Karpas-422 (cell line): ENCODE measurements at places on chromosomes 11 and 22.

- DNase-seq, result no peak
These were observed 251 bp upstream of the UQCC3 start for GRCh38 chr11:62671236-62671607.

DNA sequence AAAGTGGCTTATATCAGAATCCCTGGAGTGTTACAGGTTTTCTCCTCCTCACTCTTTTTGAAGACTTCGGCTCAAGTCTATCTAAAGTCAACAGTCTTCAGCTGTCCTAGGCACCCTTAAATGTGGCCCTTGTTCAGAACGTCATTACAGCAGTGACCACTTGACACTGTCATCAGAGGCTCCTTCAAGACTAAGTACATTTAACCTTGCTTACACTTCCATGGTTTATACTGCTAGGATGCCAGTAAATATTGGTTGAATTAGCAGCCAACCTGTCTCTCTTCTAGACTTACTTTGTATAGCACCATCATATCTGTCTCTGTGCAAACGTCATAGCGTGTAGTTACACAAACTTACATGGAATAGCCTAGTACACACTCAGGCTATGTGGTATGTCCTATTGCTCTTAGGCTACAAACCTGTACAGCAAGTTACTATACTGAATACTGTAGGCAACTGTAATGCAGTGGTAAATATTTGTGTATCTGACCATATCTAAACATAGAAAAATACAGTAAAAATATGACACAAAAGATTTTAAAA is 13.3 kb upstream of the C11orf91 start:
- DNase-seq, result no peak

DNA sequence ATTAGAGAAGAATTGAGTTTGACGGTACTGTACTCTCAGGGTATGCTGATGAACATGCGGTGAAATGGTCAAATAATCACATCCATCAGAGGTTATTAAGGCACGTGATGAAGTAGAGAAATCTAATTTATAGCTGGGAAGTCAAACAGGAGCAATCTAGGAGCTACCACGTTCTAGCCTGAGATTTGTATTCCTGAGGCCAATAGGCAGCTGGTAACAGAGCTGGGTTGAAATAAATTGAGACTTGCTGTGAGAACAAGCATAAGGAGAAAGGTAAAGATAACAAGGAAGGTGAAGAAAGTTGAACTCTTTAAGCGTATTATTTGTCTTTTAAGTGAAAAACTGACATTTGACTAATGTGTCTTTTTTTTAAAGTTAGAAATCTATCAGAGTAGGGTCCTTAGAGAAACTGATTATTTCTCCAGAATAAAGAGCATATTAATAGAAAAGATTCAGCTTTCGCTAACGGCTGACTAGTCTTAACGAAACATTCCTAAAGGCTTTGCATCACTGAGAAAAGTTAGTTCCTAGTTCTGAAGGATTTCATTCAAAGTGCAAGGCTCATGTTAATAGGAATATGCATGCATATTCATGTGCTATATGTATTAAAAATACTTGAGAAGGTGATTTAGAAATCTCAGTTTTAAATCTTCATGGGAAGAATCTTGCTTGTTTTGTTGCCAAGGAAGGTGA is 5.2 kb upstream of the WEE1 start:
- peak; percentile 59 for DNase-seq

DNA sequence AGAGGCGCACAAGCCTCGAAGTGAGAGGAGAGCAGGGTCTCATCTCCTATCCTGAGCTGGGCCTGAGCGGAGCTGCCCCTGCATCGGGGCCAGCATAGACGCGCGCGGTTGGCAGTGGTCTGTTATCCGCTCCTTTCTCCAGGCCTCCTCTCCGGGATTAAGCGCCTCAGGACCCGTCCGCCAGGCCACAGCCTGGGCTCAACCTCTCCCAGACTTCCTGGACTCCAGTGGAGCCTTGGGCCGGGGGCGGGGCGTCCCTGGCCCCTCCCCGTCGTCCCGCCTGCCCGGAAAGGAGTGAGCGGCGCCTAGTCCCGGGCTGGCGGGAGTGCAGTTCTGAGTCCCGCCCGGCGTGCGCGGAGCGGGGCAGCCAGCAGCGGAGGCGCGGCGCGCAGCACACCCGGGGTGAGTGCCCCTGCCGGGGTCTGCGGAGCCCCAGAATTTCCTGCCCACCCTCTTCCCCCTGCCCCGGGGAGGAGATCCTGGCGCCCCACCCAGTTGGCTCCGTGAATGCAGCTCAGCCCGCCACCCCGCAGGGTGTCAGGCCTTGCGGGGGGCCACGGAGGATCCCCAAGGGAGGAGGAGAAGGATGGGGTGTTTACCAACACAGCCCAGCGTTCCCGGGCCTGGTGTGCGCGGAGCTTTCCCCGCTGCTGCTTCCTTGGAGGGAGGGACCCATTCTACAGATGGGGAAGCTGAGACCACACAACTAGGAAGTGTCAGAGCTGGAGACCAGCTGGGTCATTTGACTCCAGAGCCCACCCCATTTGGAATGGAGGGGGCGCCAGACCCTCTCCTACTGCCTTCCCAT is at the start of gene TCIRG1:
TCIRG1 (plus strand) TSS at position 308 of the 808 bp plus-strand sequence. CDS start 2,247 bp downstream, outside the sequence.
- DNase-seq, result peak; percentile 82

DNA sequence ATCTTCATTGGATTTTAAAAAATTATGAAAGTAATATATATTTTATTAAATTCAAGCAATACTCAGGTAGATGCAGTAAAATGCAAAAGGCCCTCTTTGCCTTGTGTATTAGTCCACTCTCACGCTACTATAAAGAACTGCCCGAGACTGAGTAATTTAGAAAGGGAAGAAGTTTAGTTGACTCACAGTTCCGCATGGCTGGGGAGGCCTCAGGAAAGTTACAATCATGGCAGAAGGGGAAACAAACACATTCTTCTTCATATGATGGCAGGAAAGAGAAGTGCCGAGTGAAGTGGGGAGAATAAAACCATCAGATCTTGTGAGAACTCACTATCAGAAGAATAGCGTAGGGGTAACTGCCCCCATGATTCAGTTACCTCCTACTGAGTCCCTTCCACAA is 130.8 kb downstream of the HIPK3 start:
- DNase-seq, result peak; percentile 48

DNA sequence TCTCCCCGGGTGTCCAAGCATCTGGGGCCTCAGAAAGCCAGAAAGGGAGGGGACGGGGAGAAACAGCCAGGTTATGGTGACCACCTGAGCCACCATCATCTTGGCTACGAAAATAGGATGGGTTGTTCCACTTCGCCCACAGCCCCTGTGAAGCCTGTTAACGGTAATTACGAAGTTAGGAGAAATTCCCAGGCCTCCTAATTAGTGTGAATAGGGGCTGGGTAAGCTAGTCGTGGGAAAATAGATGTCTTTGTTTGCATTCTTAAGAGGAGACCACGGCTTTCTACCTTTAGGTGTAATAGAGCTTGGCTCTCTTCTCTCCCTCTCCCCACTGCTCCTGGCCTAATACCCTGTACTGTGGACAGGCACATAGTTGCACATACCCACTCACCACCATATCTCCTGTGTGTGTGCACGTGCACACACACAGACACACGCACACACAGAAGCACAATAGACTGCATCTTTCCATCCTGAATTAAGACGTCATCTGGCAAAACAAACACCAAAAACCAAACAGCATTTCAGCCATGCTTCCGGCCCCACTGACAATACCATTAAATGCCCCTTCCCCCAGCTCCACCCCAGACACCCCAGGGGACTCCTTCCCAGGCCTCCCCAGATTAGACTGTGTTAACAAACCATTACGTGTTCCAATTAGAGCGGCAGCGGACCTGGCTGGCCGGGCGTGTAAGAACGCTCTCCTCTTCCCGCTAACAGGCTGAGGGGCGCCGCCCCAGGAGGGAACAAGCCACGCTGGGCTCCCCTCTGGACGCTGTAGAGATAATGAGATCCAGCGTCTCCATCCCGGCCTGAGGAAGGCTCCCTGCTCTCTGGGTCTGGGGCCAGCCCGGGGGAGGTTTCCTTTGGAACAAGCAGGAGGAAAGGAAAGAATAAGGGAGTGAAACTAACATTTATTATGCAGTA is 72.8 kb downstream of the TP53I11 start:
- DNase-seq, result no peak

- no peak for DNase-seq
These were observed 28.7 kb downstream of the TMPRSS6 start for GRCh38 chr22:37080838-37081237.

DNA sequence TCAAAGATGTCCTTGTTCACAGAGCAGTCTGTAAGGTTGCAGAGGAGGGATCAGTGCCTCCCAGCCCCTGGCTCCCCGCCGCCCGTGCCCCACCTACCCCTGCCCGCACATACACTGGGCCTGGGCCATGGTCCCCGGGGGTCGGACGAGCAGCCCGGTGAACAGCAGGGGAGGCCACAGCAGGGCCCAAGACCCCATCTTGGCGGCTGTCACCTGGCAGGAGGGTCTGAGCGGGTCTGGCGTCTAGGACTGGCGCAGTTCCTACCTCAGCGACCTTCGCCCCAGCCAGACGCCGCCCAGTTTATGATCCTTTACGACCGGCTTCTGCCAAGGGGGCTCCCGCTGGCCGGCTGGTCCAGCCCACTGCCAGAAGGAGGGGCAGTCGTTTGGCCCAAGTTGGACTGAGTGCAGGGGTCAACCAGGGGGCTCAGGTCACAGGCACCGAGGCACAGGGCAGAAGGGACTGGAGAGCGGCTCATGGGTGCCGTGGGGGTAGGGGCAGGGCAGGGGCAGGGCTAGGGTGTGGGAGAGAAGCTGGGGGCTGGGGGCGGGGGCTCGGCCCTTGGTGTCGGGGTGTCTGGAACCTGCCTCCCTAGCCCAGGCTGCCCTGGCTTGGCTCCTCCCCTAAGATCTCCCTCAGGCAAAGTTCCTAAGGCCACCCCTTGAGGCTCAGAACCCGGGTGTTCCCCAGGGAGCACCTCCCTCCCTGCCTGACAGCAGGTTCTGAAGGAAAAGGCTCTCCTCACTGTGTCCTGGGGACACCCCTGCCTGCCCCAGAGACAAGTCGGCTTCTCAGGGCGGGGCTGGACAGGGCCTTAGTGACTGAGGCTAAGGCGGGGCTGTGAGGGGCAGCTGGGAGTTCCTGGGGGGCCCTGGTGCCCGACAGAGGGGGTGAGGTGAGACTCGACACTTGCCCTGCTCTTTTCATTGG is at the start of gene CDHR5:
CDHR5 (minus strand) TSS at position 251 of the 931 bp plus-strand sequence; CDS start at position 198, 53 bp downstream.
- no peak for DNase-seq

GRCh38 chr22:36790648-36791047 is 14.7 kb upstream of the IFT27 start:
- DNase-seq, result no peak

DNA sequence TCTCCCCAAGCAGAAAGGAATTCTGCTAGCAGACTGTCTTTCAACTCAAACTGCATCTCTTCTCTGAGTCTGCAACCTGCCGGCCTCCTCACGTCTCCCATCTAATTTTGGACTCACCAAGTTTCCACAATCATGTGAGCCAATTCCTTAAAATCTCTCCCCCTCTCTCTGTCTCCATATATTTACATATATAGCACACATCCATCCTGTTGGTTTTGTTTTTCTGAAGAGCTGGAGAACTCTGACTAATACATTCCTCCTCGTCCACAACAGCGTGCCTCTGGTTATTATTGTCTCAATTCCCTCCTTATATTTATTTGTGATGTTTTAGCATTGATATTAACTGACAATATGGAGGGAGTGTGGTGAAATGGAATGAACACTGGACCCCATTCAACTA is 29.6 kb upstream of the FJX1 start:
- no peak for DNase-seq

DNA sequence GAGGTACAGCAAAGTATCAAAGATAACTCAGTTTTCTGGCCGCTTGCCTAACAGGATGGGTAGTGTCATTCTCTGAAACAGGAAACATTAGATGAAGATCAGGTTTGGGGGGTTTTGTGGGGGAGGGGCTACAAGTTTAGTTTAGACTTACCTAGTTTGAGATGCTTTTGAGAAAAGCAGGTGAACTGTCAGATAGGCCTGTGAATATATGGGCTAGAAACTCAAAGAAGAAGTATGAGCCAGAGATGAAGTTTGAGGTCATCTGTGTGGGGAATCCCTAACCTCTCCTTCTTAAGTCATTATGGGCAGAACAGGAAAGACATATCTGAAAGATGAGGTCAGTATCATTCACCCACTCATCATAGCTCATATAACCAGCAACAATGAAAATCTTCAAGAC is 11.9 kb downstream of the HOATZ start:
- no peak for DNase-seq

DNA sequence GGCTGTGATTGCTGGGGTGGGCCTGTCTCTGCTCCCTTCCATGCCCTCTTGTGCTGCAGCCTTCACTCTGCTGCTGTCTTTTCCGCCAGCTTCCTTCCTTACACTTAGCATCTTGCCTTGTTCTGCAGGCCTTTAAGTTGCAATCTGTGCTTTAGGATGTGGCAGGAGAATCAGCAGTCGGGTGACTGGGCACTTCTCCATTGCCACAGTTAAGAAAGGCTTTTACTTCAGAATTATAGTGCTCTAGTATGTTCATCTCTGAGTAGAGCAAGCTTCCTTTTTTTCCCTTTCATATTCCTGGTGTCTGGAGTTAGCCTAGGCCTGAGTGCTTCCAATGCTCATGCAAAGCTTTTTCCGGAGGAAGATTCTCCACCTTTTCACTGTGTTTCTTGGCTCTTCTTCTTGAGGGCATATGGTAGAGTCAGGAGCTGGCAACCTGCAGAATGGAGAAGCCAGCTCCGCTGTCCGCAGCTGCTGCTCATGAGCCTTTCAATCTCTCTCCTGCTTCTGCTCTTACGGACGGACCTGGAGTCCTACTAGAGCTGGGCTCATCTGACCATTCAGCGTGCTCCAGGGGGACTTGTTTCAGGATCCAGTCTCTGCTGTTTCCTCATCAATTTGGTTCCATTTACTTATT is 20.2 kb downstream of the PPP6R2 start:
- no peak for DNase-seq

GRCh38 chr11:128324051-128324481 is 263.3 kb downstream of the ETS1 start:
- no peak for DNase-seq

DNA sequence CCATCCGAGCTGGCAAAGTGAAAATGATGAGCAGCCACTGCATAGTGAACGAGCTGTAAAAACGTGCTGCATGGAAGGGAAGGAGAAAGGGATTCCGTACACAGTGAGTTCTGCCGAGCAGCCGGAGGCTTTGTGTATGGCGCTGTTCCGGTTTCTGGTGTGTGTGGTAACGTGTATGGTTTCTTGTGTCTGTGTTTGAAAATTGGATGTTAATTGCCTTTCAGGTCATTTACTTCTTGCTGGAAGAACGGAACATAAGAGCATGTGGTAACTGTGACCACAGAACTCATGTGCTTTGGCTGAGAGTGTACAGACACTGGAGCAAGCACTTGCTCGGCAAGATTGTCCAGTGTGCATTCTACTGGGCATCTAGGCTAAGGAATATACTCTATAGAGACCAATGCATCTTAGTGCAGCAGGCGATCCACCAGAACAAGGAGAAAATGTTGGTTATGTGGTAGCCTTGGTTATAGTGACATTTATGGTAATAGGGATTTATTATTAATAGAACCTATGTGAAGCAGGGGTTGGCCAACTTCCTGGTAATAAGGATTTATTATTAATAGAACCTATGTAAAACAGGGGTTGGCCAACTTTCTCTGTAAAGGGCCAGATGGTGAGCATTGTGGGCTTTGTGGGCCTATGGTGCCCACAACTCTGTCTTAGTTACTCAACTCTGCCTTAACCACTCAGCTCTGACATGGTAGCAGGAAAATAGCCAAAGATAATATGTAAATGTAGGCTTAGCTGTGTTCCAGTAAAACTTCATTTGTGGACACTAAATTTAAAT is 49.2 kb downstream of the GRAMD1B start:
- peak; percentile 92 for DNase-seq
